CD4-positive, alpha-beta T cell treated with Interferon gamma for 1 hour (primary cell): ENCODE measurements at places on chromosomes 5 and 9.

GRCh38 chr5:172765766-172766286, 5.2 kb downstream of the DUSP1 start:
- DNase-seq = no peak

GRCh38 chr9:68522131-68522530, 18.6 kb downstream of the TMEM252 start:
- DNase-seq = peak; percentile 13

GRCh38 chr9:99881769-99882168, 24.7 kb upstream of the STX17 start:
- no peak for DNase-seq

DNA sequence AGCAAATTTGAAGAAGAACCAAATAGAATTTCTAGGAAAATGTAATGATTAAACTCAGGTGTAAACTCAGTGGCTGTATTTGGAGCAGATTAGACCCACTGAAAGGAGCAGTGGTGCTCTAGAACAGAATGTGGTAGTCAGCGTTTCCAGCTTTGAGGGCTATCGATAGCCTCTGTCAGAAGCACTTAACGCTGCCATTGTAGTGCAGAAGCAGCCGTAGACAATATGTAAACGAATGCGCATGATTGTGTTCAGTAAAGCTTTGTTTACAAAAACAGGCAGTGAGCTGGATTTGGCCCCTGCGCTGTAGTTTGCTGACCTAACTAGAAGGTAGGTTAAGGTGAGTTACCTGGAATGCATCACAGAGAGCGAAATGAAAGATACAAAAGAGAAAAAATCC, 72.0 kb downstream of the FAM78A start:
- DNase-seq = no peak

DNA sequence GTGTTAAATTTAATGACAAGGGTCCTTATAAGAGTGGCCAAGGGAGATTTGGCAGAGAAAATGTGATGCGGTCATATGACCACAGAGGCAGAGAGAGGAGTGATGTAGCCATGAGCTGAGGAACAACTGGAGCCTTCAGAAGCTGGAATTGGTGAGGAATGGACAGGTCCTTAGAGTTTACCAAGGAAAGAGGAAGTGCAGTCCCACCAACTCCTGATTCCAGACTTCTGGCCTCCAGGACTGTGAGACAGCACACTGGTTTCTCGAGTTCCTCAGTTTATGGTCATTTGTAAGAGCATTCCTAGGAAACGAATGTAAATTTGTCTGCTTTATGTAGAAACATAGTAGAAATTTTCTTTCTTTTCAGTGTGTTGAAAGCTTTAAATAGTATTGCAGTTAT, 410.1 kb downstream of the CDH18 start:
- DNase-seq = no peak

- no peak for DNase-seq
Measured at GRCh38 chr5:67530609-67531255, 334.1 kb upstream of the CD180 start.

GRCh38 chr9:132828201-132828770, 49.8 kb downstream of the AK8 start:
- no peak for DNase-seq

DNA sequence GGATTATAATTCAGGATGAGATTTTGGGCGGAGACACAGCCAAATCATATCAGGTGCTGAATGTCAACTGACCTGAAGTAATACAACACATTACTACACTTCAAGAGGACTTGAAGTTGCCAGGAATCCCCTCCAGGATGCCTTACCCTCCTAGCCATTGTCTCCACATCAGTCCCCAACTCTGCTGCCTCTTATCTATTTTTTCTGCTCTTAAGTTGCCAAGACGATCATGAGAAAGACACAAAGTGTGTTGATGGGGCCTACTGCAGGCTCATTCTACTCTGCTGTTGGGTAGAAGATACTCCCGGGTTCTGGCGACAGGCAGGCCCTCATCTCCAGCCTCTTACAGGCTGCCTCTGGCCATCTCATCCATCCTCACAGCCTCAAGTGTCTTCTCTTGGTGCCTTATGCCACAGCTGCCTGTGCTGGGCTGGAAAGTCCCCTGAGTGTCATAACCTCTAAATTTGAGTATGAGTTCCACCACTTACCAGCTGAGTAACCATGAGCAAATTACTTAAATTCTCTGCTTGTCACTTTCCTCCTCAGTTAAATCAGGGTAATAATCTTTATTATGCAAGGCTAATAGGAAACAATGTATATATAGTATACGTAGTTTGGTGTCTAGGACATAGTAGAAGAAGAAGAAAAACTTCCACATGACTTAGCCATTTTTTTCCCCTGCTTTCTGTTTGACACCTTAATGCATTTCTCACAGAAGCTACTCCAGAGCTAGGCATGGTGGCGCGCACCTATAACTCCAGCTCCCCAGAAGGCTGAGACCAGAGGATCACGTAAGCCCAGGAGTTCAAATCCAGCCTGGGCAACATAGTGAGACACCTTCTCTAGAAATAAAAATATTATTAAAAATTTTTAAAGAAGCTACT, 73.0 kb upstream of the SNX2 start:
- DNase-seq = peak; percentile 69

DNA sequence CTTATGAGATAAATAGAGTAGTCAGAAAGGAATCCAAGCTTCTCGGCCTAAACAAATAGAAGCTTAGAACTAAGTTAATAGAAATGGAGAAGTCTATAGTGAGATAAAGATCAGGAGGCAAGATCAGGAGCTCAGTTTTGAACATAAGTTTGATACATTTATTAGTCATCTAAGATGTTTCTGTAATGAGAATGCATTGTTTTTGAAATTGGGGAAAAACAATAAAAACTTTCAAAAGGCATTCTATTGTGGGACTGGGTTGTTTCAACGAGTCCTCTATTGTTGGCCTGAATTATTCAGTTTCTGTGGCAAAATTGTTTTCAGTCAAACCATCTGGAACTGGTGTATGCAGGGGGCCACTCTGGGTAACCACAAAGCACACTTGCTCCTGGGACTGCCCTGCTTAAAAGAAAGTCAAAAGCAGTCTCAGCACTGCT, 181.0 kb upstream of the CLINT1 start:
- no peak for DNase-seq

GRCh38 chr5:152004095-152004494, 79.4 kb upstream of the GLRA1 start:
- DNase-seq = no peak

DNA sequence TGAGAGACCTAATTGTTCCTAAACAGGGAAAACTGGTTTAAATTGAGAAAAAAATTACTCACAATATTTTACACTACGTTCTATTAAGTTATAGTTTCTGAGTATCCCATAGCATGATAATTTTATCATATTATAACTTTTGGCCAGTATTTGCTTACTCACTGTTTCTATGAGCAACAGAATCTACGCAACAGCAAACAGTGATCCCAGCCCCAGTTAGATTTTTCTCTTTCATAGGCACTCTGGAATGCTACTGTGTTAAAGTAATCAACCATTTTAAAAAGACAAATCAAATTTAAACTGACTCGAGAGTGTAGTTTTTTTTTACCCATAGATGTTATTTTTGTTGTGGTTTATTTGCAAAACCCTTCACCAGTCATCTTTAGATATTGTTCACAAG, 107.2 kb downstream of the XRCC4 start:
- no peak for DNase-seq

GRCh38 chr5:38468202-38468673, 88.2 kb downstream of the LIFR start:
- DNase-seq = no peak

GRCh38 chr5:175848676-175849075, 22.7 kb upstream of the CPLX2 start:
- no peak for DNase-seq

- no peak for DNase-seq
Measured at GRCh38 chr5:88687373-88687911, 195.5 kb downstream of the MEF2C start.

- no peak for DNase-seq
Measured at GRCh38 chr9:92602413-92602812, 66.6 kb upstream of the ECM2 start.

DNA sequence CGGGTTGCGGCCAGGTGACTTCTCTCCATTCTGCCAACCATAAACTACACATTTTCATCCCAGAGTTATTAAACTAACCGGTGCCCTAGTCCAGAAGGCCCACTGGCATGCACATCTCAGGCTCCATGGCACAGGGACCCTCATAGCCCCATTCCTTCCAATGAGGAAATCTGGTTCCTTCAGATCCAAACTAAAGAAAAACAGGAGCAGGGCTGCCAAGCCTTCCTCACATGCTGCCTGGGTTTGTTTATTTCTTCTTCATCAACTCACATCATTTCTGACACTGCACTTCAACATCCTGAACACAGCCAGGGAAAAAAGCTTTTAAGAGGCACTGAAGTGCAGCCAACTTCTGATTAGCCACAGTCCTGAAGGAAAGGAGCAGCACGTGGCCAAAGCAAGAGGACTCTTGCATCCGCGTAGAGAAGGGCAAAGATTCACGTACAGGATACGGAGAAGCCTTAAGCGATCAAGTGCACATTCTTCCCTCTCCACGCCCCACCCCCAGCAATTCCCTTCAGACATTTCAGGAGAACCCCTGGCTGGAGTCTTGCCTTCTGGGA, 22.5 kb downstream of the LHFPL2 start:
- DNase-seq = no peak

- no peak for DNase-seq
Measured at GRCh38 chr5:132821791-132822190, 8.7 kb downstream of the SHROOM1 start.

DNA sequence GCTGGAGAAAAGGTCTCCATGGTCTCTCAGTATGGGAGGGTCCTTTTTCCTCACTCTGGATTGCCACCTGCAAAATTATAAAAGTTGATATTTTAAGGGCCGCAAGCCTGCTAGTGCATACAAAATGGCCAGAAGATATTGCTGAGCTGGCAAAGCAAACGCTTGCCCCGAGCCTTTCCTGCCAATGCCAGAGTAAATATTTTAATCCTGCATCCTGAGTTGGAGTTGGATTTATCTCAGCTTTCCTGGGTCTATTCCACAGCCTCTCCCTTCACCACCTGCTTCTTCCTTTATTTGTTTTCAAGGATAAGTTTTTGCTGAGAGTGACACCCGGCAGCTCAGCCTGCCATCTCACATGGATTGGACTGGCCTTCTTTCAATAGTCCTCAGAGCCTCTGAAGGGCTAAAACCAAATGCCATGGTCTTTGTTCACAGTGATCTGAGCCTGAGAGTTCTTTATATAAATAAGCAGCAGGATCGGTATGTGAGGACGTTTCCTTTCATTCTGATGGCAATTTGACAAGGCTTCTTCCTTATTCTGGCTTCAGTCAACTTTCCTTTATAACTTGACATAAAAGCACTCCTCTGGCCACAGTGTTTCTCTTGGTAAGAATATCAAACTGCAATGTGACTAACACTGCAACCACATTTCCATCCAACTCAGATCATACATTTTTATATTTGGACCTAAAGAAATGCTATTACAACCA, 170.1 kb downstream of the ADAMTS12 start:
- DNase-seq = no peak

DNA sequence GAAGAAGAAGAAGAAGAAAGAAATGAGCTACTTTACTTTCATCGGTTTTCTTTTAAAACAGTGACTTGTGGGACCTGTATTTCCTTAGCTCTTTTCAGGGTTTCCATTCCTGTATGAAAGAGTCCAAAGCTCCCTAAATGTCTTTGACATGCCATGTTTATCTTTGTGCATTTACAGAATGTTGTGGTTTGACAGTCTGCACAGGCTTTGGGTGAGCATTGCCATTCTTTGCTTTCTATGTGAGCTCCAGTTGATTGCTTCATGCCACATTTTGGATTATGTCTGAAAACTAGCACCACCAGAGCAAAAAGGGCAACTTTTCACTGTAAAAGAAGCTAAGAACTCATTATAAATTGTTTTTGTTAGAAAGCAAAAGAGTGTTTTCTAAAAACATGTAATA, 733.4 kb downstream of the TLE4 start:
- no peak for DNase-seq

- DNase-seq = no peak
Measured at GRCh38 chr9:38083858-38084555, 15.0 kb upstream of the SHB start.

GRCh38 chr5:149048811-149049210, 14.1 kb downstream of the SH3TC2 start:
- no peak for DNase-seq

DNA sequence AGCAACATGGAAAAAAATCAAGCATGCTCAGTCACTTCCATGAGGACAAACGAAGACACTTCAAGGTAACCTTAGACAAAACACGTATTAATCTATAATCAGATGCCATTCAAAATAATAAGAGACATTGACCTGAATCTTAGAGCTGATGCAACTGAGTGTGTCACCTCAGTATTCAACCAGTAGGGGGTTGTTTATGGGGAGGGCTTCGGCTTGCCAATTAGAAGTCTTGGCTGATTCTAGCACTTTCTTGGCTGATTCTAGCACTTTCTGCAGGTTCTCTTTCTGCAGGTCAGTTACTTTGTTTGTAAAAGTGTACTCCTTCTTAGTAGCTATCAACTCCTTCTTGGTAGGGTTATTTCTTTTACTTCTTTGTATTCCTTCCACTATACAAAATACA, 317.6 kb downstream of the ENC1 start:
- no peak for DNase-seq

DNA sequence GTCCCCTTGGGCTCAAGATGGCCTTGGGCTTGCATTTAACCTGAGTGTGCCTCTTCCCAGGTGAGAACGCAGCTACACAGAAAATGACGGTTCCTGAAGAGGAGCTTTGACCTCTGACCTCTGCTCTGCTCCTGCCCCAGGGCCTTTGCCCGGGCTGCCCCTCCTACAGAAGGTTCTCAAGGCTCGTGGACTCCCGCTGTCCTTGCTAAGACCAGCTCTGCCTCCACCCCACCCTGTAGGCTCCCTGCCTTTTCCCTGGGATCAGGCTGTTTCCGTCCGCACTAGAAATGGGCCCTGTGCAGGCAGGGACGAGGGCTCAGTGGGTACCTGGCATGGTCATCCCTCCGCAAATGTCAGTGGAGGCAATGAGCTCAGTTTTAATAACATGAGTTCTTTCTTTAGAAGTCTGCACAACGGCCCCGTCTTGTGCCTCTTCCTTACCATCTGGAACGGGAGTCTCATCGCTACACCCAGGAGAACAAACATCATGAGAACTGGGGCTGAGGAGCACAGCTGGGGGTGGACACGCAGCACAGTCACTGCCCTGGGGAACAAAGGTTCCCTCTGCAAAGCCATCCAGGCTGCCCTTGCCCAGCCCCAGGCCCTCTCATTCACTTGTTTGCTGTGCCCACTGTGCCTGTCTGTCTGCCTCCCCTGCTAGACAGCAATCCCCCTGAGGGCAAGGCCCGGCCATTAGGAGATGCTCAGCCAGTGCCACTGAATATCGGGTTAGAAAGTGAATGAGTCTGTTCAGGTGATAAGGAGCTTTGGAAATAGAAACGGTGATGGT, 26.7 kb upstream of the LPCAT1 start:
- no peak for DNase-seq

DNA sequence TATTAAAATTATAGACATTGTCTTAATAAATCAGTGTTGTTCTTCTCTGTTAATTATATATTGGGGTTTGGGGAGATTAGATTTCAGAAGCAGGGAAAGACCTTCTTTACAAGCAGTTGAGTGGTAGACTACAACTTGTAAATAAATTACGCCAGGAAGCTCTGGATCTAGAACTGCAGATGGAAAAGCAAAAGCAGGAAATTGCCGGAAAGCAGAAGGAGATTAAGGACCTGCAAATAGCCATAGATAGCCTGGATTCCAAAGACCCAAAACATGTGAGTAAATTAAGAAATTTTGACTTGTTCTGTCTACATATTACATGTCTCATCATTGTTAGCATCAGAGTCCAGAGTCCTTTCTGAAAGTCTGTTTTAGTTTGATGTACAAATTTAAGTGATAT, 43.5 kb downstream of the CNTRL start:
- no peak for DNase-seq
